ENCODE measurements at places on chromosomes 13 and 19.

- peak; percentile 1 for DNase-seq
These were observed 375.7 kb upstream of the SPRY2 start for GRCh38 chr13:80716610-80717081.

DNA sequence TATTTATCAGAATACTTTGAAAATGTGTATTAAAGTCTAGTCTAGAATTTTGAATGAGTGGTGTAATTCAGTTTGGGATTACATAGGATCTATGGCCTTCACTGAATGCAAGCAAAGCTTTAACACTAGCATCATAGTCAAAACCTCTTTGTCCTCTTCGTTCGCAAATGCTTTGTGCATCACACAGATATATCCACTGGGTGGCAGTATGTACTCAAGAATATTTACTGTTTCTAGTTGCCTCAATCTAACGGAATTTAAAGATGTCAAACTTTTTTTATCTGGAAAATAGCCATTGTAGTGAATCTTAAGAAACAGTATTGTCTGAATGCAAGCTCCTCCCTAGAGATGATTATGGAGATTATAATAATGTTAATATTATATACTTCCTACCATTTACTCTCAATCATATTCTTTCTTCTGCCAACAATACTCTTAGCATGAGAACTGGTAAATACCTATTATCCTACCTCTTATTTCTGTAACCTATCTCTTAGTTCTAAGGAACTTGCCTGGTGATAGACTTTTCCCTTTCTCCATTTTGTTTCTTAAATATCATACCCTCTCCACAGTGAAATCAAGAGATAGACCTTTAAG lies 25.8 kb downstream of the LACC1 start:
- peak; percentile 68 for DNase-seq

- no peak for DNase-seq
These were observed 72.6 kb downstream of the CDK8 start for GRCh38 chr13:26326562-26326961.

- no peak for DNase-seq
These were observed 11.3 kb downstream of the LCP1 start for GRCh38 chr13:46170687-46171086.

- DNase-seq, result no peak
These were observed 1327.7 kb downstream of the EFNB2 start for GRCh38 chr13:105207572-105208293.

DNA sequence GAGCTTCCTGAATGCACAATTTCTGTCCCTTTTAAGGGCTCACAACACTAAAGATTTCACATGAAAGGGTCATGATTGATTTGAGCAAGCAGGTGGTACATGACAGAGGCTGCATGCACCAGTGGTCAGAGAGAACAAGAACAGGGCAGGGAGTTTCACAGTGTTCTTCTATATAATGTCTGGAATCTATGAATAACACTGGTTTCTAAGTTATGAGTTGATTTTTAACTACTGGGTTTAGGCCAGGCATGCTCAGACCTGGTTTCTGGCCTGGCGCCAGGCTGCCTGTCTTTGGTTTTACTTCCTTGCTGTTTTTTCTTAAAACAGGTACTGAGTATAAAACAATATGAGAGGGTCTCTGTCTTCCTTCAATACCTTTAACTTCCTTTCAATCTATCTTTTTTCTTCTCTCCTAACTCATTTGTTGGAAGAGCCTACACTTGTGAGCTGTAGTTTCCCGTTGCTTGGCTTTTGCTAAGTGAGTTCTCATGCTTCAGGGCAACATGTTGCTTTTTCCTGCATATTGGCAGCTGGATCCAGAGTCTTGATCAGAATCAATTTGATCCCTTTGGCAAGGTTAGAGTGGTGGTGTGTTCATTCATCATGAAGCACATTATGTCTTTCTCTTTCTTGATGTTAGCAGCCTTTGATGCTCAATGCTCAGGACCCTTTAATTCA lies 38.5 kb upstream of the FGF14 start:
- no peak for DNase-seq

DNA sequence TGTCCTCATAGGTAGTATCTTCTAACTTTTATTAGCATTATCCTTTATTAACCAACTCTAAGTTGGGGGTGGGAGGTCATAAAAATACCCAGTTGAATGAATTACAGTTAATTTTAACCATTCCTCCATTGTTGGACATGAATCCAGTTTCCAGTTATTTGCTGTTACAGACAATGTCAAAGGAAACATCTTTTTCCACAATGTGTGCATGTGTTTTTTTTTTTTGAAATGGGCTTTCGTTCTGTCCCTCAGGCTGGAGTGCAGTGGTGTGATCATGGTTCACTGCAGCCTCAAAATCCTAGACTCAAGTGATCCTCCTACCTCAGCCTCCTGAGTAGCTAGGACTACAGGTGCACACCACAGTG lies 32.0 kb downstream of the KLF5 start:
- no peak for DNase-seq

DNA sequence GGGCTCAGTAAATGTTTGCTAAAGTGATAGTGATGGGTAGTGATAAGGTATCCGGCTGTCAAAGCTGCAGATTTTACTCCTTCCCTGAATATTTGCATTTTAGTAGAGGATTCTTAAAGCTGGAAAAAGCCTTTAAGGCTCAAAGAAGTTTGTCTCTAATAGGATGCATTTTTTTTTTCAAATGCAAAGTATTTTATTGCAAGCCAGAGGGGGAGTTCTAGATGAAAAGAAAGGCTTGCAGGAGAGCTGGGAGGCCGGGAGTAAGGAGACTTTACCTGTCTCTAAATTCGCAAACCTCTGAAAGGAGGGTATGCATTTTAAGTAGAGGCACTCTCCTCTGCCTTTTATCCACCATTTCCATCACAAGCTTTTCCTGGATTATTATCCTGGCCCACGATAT lies 100.7 kb upstream of the FNDC3A start:
- DNase-seq, result no peak

GRCh38 chr19:5339198-5339949 lies 1.2 kb downstream of the PTPRS start:
- no peak for DNase-seq

DNA sequence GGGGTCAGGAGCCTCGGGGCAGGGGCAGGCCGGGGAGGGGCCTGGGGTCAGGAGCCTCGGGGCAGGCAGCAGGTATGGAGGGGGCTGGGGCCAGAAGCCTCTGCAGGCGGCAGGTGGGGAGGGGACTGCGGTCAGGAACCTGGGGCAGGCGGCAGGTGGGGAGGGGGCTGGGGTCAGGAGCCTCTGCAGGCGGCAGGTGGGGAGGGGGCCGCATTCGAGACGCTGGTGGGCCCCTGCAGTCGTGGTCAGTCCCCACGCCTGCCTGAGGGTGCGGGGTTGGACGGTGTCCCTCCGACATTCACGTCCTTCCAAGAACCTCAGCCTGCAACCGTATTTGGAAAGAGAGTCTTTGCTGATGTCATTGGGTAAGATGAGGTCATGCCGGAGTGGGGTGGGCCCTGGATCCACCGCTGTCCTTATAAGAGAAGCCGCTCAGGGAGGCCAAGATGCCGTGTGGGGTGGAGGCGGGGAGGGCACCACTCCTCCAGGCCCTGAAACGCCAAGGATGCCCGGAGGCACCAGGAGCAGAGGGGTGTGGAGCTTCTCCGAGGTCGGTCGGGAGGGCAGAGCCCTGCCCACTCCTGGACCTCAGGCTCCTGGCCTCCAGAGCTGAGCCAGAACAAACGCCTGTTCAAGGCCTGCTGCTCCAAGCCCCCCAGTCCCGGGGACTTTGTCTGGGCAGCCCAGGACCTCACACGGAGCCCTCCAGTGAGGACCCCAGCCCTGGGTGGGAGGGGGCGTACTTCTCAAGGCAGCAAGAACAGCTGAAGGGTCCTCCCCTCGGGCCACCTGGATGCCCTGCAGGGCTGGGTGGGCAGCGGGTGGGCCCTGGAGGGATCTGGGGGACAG lies 30.1 kb downstream of the PIP5K1C start:
- peak; percentile 95 for DNase-seq

GRCh38 chr19:32168606-32169005 lies 176.8 kb upstream of the ZNF507 start:
- DNase-seq, result no peak

DNA sequence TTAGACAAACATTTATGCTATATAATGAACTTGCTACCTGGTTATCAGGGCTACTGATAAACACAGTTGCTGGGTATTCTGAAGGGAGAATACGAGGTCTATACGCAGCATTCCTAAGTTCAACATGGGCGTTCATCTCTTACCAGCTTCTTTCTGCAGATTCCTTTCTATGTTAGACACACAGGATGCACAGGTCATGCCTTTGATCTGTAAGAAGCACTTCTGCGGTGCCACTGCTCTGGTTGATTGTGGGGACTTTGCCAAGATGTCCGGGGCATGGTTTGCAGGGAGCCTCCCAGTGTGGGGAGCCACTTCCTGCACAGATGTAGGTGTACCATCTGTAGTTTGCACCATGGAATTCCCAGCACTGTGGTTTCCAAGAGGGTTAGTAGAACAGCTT lies 40.9 kb downstream of the ATP7B start:
- no peak for DNase-seq

DNA sequence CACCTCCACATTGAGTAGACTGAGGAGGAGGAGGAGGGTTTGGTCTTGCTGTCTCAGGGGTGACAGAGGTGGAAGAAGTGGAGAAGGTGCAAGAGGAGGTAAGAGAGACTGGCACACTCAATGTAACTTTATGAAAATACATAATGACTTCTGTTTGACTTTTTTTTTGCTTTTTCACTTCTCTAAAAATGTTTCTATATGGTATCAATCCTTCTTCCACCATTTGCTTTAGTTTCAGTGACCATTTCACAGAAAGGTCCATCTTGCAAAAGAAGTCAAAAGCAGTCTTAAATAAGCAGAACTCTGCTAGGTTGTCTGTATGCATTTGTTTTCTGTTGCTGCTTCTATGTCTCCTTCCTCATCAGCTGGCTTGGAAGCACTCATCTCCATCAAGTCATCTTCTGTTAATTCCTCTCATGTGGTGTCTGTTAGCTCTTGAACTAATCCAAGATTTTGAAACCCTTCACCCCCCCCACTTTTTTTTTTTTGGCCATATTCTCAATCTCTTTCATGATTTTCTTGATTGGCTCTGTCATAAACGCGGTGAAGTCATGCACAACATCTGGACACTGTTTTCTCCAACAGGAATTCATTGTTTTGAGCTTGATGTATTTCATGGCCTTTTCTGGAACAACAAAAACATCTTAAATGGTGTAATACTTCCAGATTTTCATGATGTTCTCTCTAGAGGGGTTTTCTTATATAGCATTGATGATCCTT lies 80.8 kb downstream of the KL start:
- no peak for DNase-seq

Data from HCEC 1CT (cell line).